H7 (cell line): ENCODE measurements at places on chromosomes 13 and 19. TPM values are rescaled to one million over a fixed set of nuclear protein-coding genes. Genes with fewer than 3 reads are reported as not detected.

Gene LSR
- total RNA-seq: 128 and 134 TPM in 2 replicates

Gene SLC7A10
- 2.4 and 3.0 TPM in 2 replicates for total RNA-seq

Gene GPR183
- total RNA-seq: not detected in 2 replicates

Gene AP3D1
- 175 and 177 TPM in 2 replicates for total RNA-seq

Gene FCER2
- total RNA-seq: not detected in 2 replicates

Gene RASIP1
- total RNA-seq: 4.5 and 4.6 TPM in 2 replicates
